ENCODE measurements at places on chromosomes 12 and 14. TPM values are rescaled to one million over a fixed set of nuclear protein-coding genes. Genes with fewer than 3 reads are reported as not detected.

The SERPINA5 gene
- 0.76 TPM for total RNA-seq

GRCh38 chr14:74956280-74957072 lies 1.1 kb upstream of the PGF start:
- H3K27ac ChIP-seq = no peak overlapping the region
- H3K4me3 ChIP-seq = peak overlapping the region; percentile 68
- H3K27me3 ChIP-seq = no peaks in the 10 kb centered on the region
- DNase-seq = no peak
- H3K4me1 ChIP-seq = peaks cover 42% of the 10 kb centered on the region
- no peaks in the 10 kb centered on the region for H3K36me3 ChIP-seq

DNA sequence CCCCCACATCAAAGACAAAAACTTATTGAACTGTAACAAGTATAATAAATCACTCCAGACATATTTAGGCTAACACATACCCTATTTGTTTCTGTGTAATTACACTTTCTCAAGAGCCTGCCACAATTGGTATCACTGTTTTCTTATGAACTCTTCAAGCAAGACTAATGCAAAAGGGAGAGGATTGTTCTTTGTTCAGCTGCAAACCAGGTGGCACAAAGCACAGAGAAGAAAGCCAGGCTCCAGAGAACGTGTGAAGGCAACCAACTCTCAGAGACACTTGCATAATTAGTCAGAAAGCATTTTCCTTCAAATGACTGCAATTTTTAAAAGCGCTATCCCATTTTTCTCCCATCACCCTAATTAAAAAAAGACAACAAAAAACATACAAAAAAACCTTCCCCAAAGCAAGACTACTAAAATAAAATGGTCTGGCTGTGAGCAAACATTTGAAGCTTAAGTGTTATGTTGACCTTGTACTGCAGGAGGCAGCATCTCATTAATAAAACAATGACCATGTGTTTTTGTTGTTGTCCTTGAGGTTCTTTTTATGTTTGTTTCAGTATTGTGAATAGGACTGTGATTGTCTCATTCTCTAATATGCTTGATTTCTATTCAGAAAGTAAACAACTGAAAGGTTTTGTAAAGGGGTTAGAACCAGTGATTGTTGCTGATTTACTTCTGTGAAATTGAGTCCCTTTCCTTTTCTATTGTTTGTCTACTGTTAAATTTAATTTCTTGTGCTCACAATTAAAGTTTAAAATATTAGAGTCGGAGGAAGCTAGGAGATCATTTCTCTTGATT lies 452.7 kb upstream of the PDE3A start:
- H3K4me1 ChIP-seq = peaks cover 3% of the 10 kb centered on the region
- DNase-seq = no peak
- no peaks in the 10 kb centered on the region for H3K36me3 ChIP-seq

GRCh38 chr14:90613453-90613852 lies 202.8 kb downstream of the TTC7B start:
- H3K36me3 ChIP-seq = no peaks in the 10 kb centered on the region
- no peaks in the 10 kb centered on the region for H3K27me3 ChIP-seq
- H3K27ac ChIP-seq = no peak overlapping the region
- H3K4me3 ChIP-seq = no peak overlapping the region

The GPR84 gene
- 0.52 TPM for total RNA-seq

DNA sequence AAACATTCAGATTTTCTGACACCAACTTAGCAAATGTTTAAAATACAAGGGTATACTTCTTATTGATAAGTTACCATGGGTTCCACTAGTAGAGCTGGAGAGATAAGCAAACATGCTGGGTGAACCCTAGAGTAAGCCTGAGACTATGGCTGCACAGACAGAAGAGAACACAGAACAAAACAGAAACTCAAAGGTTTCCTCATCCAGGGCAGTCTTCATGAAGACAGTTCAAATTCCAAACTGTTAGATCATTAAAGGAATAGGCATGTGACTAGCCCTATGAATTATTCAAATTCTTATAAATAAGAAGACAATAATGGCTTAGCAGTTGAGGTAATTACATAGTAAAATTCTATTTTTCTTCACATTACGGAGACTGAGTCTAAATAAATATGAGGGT lies 28.1 kb downstream of the BTBD7 start:
- DNase-seq = no peak
- no peak overlapping the region for H3K27ac ChIP-seq
- H3K36me3 ChIP-seq = no peaks in the 10 kb centered on the region
- H3K27me3 ChIP-seq = no peaks in the 10 kb centered on the region
- no peak overlapping the region for H3K4me3 ChIP-seq

- no peak overlapping the region for H3K4me3 ChIP-seq
- H3K36me3 ChIP-seq = no peaks in the 10 kb centered on the region
- H3K27ac ChIP-seq = no peak overlapping the region
- peaks cover 24% of the 10 kb centered on the region for H3K27me3 ChIP-seq
- H3K4me1 ChIP-seq = no peaks in the 10 kb centered on the region
Observed at GRCh38 chr14:77203611-77204458, 22.2 kb downstream of the TMEM63C start.

The MSRB3 gene
- total RNA-seq = 5.2 TPM

DNA sequence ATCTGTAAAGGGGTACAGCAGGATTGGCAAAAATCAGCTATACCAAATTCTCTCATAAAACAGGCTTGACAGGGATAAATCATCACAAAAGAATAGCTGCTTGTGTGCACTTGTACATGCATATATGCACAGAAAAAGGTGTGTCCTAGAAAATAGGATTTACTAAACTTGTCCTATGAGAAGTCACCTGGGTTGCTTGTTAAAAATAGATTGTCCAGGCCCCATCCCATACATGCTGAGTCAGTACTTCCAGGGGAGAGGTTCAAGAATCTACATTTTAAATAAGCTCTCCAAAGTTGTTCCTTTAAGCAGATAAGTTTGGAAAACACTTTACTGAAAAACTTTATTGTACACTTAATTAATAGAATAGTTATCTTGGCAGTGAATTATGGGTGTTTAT lies 123.1 kb downstream of the ANO6 start:
- no peak overlapping the region for H3K27ac ChIP-seq
- no peak overlapping the region for H3K4me3 ChIP-seq
- H3K27me3 ChIP-seq = no peaks in the 10 kb centered on the region
- no peak for DNase-seq
- peaks cover 14% of the 10 kb centered on the region for H3K4me1 ChIP-seq

The PZP gene
- total RNA-seq = not detected

DNA sequence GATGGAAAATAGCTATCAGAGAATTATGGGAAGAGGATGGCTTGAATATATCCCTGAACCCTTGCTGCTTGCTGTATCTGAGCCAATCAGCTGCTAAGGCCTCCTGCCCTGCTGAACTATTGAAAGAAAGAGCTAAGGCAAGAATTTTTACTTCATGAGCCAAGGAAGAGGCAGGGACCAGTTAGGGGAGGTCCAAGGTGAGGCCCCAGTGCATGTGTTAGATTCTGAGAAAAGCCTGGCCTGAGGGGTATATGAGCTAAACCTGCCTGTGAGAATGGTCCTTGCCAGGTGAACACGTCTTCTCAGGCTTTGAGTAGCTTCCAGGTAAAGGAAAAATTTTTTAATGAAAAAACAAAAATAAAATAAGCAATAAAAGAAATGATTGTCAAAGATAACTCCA lies 218.0 kb downstream of the SYT1 start:
- H3K36me3 ChIP-seq = no peaks in the 10 kb centered on the region
- H3K27ac ChIP-seq = no peak overlapping the region
- H3K27me3 ChIP-seq = no peaks in the 10 kb centered on the region
- H3K4me1 ChIP-seq = no peaks in the 10 kb centered on the region
- no peak overlapping the region for H3K4me3 ChIP-seq

The PAPLN gene
- total RNA-seq = 44.9 TPM

The FSCB gene
- total RNA-seq = not detected

- no peak overlapping the region for H3K4me3 ChIP-seq
- H3K27ac ChIP-seq = no peak overlapping the region
- H3K4me1 ChIP-seq = no peaks in the 10 kb centered on the region
- peaks cover 6% of the 10 kb centered on the region for H3K27me3 ChIP-seq
- no peak for DNase-seq
Observed at GRCh38 chr12:65612440-65612839, 211.8 kb upstream of the HMGA2 start.

The IL26 gene
- total RNA-seq = not detected

The KRT81 gene
- total RNA-seq = 19.2 TPM

GRCh38 chr12:44774815-44775411 lies 101.2 kb downstream of the NELL2 start:
- no peak overlapping the region for H3K27ac ChIP-seq
- DNase-seq = no peak
- no peaks in the 10 kb centered on the region for H3K4me1 ChIP-seq
- no peaks in the 10 kb centered on the region for H3K36me3 ChIP-seq
- no peaks in the 10 kb centered on the region for H3K27me3 ChIP-seq

All from suprapubic skin (tissue), 4 donors.